ENCODE measurements at places on chromosomes 6 and 20.

DNA sequence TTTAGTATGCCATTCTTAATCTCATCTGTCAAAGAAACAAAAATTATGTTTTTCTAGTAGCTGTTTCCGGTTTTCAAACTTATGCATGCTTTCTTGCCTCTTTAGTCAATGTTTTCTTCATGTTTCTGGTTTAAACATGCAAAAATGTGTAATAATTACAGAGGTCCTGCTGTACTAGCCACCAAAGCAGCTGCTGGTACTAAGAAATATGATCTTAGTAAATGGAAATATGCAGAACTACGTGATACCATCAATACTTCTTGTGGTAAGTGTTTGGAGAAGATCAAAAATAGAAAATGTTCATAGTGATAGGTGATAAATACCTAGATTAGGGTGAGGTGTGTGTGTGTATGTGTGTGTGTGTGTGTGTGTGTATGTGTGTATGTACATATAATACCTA lies 158.4 kb downstream of the MYO6 start:
- DNase-seq = no peak

GRCh38 chr6:104017410-104018381 lies 842.0 kb downstream of the HACE1 start:
- no peak for DNase-seq

GRCh38 chr20:25039697-25040437 lies 18.1 kb downstream of the ACSS1 start:
- no peak for DNase-seq

GRCh38 chr20:33532753-33533459 lies 43.0 kb downstream of the CBFA2T2 start:
- no peak for DNase-seq

- DNase-seq = no peak
Measured at GRCh38 chr6:158773581-158774449, 45.4 kb downstream of the EZR start.

GRCh38 chr20:25012616-25013189 lies 20.2 kb upstream of the APMAP start:
- DNase-seq = no peak

GRCh38 chr20:63392465-63393365 lies 31.6 kb upstream of the CHRNA4 start:
- DNase-seq = no peak
